Non-pigmented ciliary epithelial cell (primary cell): ENCODE measurements at places on chromosomes 3 and 15.

DNA sequence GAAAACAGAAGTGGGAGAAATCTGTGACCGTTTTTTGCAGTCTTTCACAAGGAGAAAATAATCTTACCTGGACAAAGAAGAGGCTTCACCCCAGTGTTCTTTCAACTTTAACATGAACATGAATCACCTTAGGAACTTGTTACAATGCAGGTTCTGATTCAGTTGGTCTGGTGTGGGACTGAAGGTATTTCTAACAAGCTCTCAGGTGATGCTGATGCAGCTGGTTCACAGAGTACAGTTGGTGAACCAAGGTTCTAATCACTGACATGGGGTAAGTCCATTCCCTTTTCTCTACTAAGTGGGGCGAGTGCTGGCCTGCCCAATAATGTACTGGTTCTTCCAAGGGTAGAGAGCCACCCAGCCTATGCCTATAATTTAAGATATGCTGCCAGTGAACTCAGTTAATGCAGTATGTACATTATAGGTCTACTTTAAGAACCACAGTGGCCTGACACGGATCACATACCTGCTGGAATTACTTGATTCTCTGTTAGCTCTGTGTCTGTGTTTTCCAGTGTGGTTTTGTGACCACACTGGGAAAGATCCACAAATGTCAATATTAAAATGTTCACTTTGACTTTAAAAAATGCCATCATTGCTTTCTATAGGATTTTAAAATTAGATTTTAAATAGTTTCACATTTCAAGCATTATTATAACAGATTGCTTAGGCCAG is 304.1 kb downstream of the ZNF621 start:
- no peak for DNase-seq

DNA sequence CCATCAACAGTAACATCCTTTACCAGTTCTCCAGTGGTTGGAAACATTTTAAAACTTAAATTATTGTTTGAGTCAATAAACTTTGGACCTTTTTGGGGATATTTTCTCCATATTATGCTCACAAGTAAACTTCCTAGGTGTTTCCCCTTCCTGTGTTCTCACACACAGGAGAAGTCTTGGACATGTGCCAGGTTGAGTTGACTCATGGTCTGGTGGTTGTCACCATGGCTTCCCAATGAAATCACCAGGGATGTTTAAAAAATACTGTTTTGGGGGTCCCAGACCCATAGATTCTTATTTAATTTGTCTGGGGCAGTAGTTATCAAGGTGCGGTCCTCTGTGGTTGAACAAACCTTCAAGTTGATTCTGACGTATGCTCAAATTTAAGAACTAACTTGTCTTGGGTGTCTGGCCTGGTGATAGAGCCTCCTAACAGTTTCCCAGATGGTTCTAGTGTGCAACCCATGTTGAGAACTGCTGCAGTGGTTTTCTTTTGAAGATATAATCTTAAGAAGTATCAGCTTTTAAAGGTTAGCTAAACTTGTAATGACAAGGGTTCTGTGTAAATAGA is 291.8 kb downstream of the EDEM1 start:
- DNase-seq, result no peak

DNA sequence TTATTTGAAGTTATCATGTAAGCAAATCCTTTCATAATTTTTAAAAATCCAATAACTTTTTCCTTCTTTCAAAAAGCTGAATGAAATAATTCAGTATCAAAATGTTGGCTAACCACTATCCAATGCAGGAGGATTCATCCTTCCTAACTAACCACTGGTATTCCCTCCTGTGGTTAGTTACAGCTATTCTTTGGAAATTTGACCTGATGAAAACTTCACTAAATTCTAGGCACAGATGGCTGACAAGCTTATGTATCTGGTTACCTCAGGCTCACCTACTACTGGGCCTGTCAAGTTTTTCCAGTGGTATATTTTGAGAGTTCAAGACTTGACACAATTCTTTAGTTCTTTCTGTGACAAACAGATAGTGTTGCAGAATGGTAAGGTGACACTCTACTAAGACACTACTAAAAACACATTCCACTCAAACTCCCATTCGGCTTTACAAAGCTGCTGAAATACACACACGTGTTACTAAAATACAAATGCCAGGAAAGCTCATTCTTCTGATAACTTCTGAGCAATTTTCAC is 15.8 kb downstream of the NPTN start:
- no peak for DNase-seq

DNA sequence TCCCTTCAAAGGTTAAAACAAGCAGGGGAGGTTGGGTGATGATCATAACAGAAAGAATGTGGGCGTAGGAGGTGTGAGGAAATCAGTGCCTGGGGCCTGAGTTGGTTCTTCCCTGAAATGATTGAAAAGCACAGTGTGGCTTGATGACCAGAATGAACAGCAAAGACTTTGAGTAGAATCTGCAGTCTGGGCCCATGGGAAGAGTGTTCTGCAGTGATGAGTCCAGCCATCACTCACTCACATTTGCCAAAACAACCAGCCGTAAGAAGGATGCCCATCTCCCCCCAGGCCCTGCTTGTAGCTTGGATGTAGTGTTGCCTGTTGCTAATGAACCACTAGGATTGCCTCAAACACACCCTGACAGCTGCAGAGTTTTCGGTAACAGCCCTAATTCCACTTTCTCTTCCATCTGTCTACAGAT is 67.9 kb downstream of the VGLL3 start:
- no peak for DNase-seq

DNA sequence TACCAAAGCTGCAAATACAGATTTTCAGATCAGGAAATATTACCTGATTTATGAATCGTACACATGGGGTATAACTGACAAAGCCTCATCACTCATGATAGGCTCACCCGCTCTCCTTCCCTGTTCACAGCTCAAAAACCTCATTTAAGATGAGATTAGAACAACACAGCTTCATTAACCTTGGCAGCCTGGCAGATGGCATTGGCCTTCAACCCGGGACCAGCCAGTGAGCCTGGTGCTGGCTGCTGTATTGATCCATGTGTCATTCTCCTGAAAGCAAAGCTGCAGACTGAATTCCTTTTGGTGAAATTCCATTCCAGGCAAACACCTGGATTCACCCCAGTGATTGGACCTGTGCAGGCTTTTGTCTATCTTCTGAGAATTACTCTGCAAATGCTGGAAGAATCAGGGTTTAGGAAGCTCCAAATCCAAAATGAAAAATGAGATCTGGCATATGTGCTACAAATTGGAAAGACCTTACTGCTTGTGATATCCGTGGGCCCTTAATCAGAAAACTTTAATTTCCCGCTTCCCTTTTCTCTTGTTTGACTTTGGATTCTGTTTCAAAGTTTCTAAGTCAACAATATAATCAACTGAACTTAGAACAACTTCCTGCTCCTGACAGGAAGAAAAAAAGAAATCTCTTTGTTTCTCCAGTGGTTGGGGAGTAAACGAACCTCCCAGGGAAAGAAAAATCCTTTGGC is 189.1 kb upstream of the KBTBD8 start:
- no peak for DNase-seq

GRCh38 chr15:39252134-39252470 is 328.8 kb upstream of the THBS1 start:
- DNase-seq, result no peak
